CD4-positive, alpha-beta T cell treated with Interleukin-6 at 100 ng/mL for 8 hours (primary cell): ENCODE measurements at places on chromosomes 6 and 20.

- DNase-seq, result no peak
Measured at GRCh38 chr6:86723151-86723550, 214.2 kb upstream of the HTR1E start.

GRCh38 chr6:169890049-169890448 lies 138.6 kb downstream of the ERMARD start:
- no peak for DNase-seq

- DNase-seq, result no peak
Measured at GRCh38 chr20:24647713-24648112, 178.3 kb downstream of the SYNDIG1 start.

GRCh38 chr6:84050408-84050807 lies 16.8 kb downstream of the MRAP2 start:
- no peak for DNase-seq

- no peak for DNase-seq
Measured at GRCh38 chr6:158970640-158971275, 29.2 kb downstream of the RSPH3 start.

DNA sequence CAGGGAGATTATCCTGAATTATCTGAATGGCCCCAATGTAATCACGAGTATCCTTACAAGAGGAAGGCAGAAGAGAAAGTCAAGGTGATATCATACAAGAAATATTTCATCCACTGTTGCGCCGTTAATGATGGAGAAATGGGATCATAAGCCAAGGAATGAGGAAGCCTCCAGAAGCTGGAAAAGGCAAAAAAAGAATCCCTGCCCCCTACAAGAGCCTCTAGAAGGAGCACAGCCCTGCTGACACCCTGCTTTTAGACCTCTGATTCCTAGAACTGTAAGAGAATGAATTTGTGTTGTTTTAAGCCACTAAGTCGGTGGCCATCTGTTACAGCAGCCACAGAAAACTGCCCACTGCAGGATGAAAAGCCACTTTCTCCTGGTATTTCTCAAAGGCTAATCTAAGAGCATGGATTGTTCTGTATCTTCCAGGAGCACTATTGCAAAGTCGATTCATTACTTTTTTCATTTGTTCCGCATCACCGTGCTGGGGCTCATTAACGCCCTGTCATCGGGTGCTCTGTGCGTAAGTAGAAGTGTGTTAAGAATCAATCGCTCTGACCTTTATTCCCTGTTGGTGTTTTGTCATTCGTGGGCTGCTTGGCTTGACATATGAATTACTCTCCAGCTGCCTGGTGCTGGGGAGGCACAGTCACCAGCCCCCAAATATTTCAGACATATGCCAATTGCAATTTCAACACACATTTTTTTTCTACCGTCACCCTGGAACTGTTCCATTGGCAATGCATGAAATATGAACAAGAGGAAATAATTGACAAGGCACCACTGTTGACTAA lies 117.0 kb downstream of the PCSK2 start:
- DNase-seq, result no peak

GRCh38 chr20:723756-724155 lies 44.5 kb downstream of the SLC52A3 start:
- no peak for DNase-seq

DNA sequence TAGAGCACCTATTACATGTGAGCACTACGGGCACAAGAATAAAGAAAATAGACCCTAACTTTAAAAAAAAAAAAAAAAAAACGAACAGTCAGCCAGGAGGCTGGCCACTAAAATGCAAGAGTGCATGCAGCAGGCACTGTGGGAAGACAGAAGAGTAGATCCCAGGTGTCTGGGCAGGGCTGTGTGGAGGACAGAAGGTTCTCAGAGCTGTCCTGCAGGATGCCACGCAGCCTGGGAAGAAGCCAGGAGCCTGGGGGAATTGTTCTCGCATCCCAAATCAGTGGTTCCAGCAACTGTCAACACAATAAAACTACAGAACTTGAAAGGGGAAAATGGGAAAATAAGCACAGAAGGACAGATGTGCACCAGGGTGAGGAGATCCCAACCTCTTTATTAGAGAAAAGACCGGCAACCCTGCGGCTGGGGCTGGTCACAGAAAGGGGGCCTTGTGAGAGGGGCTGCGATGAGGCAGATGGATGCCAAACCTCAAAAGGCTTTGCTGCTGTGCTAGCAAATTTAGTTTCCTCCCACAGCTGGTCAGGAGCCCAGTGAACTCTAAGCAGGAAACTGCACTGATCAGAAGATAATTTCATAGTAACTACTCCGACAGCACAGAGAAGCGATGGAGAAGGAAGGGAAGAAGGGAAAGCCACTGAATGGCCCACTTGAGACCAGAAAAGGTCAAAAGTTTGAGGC lies 30.9 kb downstream of the MAP3K5 start:
- DNase-seq, result peak; percentile 48

- DNase-seq, result peak; percentile 85
Measured at GRCh38 chr6:157380779-157381561, at the start of gene ZDHHC14. TSS of gene ZDHHC14 (plus strand) at chr6:157381190.

DNA sequence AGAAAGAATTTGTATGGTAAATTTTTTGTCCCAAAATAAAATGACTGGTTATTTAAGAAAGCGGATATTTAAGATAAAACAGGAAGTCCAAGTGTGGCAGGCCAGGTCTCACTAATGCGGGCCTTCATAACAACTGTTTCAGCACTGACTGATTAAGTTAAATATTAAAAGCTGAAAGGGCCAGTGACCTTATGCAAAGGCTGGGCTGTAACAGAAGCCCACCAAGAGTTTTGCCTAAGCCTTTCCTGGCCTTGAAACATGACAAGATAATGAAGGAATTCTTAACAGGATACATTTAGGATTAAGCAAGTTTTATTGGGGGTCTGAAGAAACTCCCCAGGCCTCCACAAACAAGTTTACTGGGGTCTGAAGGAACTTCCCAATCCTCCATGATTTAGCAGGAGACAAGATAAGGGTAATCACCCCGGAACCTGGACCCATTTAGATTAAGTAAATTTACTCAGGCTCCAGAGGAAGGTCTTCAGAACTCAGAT lies 36.3 kb downstream of the ZNF133 start:
- no peak for DNase-seq

GRCh38 chr6:136991646-136992045 lies 53.1 kb downstream of the IL20RA start:
- DNase-seq, result no peak

- peak; percentile 24 for DNase-seq
Measured at GRCh38 chr6:53312355-53312754, 36.4 kb downstream of the ELOVL5 start.

DNA sequence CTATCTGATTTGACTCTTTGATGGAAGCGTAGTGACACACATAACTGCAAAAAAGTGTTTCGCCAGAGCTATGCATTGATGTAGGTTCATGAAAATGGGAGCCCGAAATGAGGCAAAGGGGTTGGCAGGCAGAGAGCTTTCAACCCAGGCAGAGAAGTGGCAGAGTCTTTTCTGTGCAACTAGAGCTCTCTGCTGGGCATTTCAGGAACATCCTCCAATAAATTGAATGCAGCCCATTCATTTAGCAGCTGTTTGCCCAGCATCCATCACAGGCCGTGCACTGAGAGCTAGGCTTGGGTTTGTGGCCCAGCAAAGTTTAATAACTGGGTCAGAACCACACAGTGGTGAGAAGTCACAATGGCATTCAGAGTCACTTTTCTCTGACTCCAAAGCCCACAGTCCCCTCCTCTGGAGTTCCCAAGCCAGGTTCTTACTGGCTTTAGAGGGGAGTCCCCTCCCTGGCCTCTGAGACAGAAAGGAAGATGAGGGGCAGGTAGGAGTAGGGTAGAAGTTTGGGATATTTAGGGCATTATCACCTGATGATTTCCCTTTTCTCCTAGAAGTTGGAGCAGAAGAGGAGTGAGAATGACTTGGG lies 31.8 kb upstream of the ELMO2 start:
- DNase-seq, result peak; percentile 7

GRCh38 chr6:47698342-47698787 lies at the start of gene ADGRF4:
TSS of gene ADGRF4 (plus strand) at chr6:47698580. CDS start at chr6:47707246, 8,666 bp downstream.
- DNase-seq, result no peak

GRCh38 chr6:159466926-159467325 lies 226.1 kb downstream of the SOD2 start:
- no peak for DNase-seq

DNA sequence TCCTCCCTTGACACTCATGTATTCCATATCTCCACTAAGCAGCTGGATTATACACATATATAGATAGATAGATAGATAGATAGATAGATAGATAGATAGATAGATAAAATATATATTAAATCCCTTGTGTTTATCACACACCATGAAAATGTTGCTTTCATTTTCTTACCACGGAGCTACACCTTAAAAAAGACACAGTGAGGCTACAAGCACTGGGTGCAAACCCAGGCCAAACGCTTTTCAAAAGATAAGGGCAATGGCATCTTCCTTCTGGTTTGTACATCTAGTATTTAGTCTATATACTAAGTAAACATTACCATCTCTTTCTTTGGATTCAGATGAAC lies 377.1 kb downstream of the ESR1 start:
- DNase-seq, result no peak

DNA sequence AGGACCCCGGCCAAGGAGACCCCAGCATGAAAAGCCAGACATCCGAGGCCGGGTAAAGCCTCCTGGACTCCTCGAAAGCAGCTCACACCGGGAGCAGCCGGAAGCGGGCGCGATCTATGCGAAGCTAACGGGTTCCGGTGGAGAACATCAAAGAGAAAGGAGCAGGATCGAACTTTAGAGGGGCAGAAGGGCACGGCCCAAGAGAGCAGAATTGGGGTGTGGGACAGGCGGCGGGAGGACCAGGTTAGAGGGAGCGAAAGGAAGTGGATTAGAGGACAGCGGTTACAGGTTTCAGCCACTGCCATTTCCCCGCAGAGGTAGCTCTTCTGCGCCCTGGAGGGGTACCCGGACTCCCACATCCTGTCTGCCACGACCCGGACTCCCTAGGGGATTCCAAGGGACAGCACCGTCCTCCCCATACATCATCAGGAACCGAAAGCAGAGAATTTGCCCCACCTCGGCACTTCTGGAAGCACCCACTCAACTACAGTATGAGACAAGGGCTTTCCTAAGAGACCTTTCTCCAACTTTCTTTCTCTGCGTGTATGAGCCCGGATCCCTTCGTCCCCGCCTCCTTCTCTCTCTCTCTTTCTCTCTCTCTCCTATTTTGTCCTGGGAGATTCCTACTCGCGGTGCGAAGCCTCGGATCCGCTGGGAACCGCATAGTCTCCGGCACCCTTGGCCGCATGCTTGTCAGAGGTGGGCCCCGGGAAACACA lies 507 bp upstream of the VGLL2 start:
- DNase-seq, result no peak

DNA sequence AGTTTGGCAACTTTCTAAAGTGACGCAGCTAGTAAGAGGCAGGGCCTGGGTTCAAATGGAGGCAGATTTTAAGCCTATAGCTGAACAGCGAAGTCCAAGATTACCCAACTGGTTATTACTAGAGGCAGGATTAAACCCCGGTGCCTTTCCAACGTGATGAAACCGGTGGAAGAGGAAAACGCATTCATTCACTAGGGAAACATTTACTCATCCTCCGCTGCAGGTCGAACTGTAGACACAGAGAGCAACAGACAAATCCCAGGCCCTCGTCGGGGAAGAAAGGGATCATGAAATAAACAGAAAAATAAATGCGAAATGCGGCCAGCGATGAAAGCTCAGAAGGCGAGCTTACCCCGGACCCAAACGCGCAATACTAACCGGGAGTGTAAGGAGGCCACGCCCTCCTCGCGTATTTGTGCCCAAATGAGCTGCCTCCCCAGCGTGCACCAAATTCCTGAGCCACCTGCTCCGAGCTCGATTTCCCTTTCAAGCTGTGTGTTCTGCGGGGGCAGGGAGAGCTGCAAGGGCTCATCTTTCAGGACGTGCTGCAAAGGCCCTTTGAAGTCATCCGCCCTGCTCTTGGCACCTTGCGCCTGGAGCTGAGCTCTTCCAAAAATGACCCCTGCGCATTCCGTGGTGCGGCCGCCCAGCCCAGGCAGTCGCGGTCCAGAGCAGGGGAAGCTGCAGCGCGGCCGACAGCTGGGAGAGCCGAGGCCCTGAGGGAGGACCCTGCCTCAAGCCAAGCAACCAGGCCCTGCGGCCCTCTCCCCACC lies 46.9 kb downstream of the PDYN start:
- DNase-seq, result no peak

GRCh38 chr6:124541573-124541972 lies 420.7 kb upstream of the RNF217 start:
- no peak for DNase-seq

DNA sequence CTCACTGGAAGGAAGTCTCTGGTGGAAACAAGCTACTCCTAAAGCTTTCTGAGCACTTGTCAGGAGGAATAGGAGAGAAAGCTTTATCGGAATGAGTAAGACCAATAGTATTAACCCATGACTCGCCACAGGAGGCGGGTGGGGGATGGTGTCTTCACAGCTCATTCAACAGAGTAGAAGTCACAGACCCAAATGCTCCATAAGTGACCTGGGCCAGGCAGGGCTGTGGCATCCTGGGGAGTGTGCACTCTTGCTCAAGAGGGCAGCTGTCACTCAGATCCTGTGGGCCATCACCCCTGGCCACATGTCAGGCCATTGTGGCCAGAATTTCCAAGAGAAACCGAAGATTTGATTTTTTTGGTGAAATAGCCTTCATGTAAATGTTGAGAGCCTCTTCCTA lies 116.0 kb downstream of the SYCP2 start:
- no peak for DNase-seq

DNA sequence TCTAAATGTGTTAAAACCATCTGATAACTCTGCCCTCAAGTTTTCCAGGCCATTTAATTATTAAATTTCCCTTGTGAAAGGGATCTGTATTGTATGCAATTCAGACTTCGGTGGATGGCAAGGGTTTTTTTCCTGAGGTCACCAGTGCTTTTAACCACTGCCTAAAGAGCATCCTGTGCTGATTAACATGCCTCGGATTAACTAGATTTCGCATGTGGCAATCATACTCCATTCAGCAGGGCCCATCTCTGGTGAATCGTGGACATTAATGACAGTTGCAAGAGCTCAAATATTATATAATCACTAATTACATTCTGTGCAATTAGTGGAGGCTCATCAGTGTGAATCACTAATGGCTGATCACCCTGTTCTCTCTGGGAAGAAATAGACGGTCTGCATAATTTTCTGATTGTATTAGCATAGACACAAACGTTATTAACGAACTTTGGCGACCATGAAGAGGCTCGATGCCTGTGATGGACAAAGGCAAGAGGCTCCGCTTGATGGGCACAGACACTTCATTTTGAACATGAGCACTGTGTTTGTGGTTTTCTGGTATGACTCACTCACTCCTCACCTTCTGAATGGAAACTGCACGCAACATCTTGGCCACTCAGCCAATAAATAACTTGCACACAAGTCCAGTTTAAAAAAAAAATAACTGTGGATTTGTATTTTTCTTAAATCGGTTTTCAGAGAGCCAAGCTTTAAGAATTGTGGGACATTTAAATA lies 31.4 kb downstream of the LINC00237 start:
- DNase-seq, result no peak

- DNase-seq, result no peak
Measured at GRCh38 chr6:141667580-141668309, 465.0 kb upstream of the GJE1 start.
